Transverse colon (tissue), 4 donors: ENCODE measurements at places on chromosomes 4 and X.
A peak's percentile ranks its signal among the peaks of the same experiment; 100 is the strongest.

GRCh38 chr4:120155287-120155686 is 88.6 kb upstream of the MAD2L1 start:
- DNase-seq, result no peak

GRCh38 chr4:185238215-185238681 is 28.9 kb downstream of the SNX25 start:
- DNase-seq, result no peak

GRCh38 chr4:184448821-184449220 is 25.5 kb downstream of the IRF2 start:
- peak; percentile 44 for DNase-seq

DNA sequence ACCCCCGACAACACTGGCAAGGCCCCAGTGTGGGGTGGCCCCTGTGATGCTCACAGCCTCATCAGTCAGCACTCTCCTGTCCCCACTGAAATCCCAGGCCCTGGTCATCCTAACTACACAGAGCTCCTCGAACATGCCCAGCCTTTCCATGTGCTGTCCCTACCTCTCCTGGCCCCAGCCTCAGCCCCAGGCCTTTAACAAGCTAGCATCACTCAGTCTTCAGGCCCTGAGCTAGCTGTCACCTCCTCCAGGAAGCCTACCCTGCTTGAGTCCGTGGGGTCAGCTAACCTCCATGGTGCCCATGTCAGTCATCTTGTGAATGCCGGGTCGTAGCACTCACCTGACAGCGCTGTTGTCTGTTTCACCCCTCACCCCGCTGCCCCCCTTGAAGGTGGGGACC is 25.6 kb upstream of the C4orf50 start:
- no peak for DNase-seq

GRCh38 chrX:22177950-22178515 is 94.7 kb upstream of the CBLL2 start:
- DNase-seq, result no peak

- no peak for DNase-seq
These were observed 164.1 kb downstream of the PPP3CA start for GRCh38 chr4:101183221-101183620.

DNA sequence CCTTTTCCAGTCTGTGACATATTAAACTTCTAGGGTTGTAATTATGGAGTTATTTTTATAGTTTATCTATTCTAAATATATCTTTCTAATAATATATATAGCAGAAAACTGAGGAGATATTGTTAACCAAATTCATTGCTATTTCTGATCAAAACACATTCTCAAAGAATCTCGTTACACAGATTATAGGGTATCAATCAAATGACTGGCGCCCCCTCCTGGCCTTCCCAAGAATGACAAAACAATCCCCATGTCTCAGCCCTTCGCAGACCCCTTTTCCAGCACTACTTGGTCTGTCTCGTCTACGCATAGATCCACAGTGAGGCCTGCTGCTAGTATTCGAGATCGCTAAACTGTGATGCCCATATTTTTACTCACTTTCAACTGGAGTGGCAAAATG is 209.3 kb downstream of the GPC3 start:
- DNase-seq, result peak; percentile 9

GRCh38 chr4:76485450-76485849 is 50.4 kb downstream of the SHROOM3 start:
- peak; percentile 21 for DNase-seq

- no peak for DNase-seq
These were observed 1.4 kb downstream of the DCX start for GRCh38 chrX:111410590-111411078.

GRCh38 chr4:61380865-61381264 is 180.7 kb downstream of the ADGRL3 start:
- DNase-seq, result no peak

DNA sequence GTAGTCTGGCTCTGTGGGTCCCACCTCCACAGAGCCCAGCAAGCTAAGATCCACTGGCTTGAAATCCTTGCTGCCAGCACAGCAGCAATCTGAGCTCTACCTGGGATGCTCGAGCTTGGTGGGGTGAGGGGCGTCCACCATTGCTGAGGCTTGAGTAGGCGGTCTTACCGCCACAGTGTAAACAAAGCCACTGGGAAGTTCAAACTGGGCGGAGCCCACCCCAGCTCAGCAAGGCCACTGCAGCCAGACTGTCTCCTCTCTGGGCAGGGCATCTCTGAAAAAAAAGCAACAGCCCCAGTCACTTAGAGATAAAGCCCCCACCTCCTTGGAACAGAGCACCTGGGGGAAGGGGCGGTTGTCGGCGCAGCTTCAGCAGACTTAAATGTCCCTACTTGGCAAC is 243.2 kb upstream of the POF1B start:
- no peak for DNase-seq

- DNase-seq, result no peak
These were observed 52.5 kb upstream of the INTU start for GRCh38 chr4:127580300-127580699.

DNA sequence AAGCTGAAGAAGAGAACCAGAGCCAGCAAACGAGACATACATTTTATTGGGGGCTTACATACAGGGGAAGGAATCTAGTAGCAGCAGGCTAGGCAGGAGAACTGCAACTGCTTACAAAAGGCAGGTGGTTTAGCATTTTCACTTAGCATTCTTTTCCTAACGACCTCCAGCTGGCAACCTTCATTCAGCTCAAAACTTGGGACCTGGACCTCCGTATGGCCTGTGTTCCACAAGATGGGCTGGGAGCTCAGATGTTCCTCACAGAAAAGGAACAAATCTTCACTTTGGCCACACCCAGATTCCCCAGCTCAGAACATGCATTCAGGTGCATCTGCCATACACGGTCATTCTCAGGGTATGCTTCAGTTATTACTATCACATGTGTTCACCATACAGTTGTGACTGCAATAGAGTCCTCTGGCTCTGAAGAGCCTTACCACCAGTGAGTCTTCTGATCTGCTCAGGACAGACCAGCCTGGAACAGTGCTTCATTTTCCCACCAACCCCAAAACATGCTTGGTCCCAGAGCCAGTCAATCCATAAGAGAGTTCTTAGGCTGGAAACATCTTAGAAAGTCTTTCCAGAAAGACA is 29.6 kb upstream of the AP1AR start:
- DNase-seq, result no peak

DNA sequence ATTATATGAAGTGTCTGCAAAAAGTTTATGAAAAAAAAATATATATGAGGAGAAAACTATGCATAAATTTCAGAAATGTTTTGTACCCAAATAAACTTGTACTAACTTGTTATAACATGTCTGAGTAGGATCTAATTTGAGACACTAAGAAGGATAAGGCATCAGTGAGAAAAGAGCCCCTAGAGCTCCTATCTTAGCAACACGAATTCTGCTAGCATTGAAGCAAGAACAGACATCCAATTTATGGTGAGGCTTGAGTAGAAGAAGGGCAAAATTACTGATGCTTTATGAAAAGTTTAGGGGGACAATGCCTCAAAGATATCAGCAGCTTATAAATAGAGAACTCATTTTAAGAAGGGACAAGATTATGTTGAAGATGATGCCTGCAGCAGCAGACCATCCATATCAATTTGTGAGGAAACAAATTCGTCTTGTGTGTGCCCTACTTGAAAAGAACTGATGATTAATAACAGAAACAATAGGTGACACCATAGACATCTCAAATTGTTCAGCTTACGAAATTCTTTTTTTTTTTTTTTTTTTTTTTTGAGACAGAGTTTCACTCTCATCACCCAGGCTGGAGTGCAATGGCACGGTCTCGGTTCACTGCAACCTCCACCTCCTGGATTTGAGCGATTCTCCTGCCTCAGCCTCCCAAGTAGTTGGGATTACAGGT is 35.7 kb upstream of the ADAM29 start:
- no peak for DNase-seq

GRCh38 chrX:126164689-126165400 is 1.2 kb downstream of the DCAF12L2 start:
- no peak for DNase-seq

GRCh38 chrX:107747596-107748161 is 27.9 kb downstream of the TSC22D3 start:
- DNase-seq, result peak; percentile 22

GRCh38 chr4:21885770-21886169 is 62.8 kb downstream of the KCNIP4 start:
- no peak for DNase-seq
